ENCODE measurements at places on chromosomes 2 and 18.

DNA sequence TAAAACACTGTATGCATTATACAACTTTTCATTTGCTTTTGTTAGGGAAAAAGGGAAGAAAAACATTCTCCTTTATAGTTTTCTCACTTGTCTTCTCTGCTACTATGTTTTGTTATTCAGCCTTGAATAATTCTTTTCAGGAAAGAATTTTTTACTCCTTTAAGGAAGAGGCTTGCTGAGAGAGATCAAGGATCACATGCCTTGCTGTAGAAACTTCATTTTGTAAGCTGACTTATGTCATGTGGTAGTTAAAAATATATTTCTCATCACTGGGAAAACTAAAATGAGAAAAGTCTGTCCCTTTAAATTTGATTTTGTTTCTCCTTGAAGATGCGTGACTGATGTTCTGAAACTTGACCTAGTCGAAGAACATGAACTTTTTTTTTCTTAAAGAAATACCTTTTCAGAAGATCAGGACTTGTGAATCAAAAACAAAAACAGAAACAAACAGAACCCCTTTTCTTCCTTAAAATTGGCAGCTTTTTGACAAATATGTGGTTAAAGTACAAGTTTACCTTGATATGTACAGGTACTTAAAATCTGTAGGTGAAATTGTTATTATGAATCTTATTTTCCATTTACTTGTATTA lies 145.1 kb downstream of the COMMD1 start:
- DNase-seq: no peak

DNA sequence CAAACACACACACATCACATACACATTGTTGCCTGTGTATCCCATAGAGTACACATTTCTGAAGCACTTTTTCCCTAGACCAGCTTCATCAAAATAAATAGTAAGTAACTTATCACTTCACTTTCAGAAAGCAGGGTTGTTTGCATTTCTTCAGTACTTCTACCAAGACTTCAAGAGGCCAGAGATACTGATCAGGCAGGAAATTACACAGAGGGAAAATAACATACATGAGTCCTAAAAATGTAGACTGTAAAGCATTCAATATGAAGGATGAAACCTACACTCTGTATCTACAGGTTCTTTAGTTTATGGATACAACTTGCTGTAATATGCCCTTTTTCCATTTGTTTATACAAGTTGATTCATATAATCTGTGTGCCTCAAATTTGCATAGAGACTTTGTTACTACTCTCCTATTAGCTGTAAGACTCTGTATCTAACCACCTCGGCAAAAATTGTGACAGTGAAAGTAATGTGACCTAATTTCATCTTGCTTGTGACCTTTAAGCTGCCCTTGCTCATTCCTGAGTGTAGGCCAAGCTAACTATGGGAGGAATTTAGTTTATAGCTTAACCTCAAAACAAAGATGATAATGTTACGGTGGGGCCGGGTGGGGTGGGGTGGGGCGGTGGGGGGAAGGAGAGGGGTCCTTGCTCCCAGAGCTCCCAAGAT lies 228.9 kb upstream of the SPOPL start:
- DNase-seq: no peak

- DNase-seq: no peak
Measured at GRCh38 chr2:233466991-233467603, 99.5 kb downstream of the USP40 start.

DNA sequence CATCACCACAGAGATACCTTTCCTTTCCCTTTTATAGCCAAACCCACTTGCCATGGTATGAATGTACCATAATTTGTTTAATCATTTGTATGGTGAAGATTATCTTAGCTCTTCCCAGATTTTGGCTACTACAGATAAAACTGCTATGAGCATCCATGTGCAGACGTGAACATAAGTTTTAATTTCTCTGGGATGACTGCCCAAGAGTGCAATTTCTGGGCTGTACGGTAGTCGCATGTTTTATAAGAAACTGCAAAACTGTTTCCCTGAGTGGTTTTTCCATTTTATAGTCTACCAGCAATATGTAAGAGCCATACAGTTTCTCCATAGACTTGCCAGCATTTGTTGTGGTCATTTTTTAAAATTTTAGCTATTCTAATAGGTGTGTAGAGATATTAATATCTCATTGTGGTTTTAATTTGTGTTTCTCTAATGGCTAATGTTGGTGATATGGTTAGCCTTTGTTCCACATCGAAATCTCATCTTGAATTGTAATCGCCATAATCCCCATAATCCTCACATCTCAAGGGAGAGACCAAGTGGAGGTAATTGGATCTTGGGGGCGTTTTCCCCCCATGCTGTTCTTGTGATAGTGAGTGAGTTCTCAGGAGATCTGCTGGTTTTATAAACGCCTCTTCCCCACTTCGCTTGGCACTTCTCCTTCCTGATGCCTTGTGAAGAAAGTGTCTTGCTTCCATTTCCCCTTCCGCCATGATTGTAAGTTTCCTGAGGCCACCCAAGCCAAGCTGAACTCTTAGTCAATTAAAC lies 628.5 kb upstream of the KLHL29 start:
- DNase-seq: no peak

DNA sequence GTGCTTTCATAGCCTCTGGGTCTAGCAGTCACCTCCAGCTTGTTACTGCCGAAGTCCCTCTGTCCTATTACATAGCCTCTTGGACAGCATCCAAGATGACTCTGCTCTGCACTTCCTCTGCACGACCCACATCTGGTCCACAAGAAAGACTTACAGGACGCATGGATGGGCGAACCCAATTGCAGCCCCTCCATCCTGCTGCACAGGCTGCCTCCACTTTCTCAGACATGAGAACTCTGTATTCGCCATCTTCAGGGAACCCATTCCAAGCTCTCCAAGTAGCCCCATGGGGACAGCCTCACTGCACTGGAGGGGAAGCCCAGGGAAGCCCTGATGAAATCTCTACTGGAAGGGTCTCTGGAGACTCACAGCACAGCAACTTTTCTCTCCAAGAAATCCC lies 172.1 kb downstream of the GFPT1 start:
- no peak for DNase-seq

DNA sequence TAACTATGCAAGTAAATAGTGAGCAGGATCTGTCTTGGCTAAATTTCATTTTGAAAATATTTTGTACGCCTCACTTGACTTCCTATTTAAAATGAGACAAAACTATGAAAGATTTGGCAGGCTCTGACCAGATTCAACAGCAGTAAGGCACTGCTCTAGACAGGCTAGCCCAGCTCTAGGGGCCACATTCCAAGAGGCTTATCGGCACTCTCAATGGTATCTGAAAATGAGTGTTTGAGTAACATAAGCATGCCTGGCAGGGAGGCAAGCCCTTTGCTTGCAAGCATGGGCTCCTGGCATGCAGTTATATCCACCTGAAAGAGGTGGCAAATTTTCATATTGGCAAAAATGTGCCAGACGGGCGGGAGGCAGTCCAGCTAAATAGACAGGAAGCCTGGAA lies 10.5 kb downstream of the CAPN13 start:
- DNase-seq: no peak

DNA sequence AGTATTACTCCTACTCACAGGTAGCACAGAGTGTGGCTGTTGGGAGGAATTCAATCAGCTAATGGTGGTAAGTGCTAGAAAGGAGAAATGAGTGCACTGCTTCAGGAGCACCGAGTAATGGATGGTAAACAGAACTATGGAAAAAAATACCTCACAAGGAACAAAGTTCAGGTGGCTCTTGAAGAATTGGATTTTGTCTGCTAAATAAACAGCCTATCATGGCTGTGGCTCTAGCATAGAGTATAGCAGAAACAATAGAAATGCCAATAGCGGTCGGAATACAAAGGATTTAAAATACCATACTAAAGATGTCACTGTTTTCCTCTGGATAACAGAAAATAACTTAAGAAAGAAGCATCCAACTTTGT lies 482.5 kb downstream of the NUP35 start:
- no peak for DNase-seq

DNA sequence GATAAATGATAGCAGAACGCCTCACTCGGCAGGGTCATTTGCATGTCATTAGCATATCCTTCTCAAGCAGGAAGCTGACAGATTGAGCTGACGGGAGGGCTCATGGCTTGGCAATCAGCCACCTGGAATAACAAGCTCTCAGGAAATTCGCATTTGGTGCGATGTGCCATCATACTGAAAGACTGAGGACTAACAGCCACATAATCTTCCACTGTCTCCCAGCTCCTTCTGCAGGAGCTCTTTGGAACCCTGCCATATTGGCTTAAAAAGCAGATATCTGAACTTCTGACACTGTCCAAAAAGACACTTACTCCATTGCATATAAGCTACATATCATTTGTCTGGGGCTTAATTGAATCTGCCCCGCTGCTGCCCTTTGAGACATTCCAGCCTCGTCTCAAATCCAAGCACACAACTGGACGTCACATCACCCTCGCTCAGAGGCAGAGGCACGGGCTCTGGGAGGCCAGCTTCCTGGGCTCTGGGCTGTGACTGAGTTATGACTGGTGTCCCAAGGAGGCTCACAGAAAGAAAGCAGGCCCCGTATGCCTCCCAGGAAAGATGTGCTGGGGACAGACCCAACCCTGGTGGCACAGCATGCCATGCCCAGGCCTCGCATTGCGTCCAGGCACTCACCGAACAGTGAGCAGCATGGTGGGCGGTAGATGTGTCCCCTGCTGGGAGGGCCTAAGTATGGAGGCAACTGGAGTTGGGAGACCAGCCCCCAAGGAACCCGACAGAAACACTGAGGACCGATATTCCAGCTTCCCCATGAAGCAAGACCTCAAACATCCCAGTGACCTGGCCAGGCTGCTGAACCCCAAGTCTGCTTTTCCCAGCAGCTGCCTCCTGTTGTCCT lies 228.0 kb downstream of the ATAD2B start:
- no peak for DNase-seq

DNA sequence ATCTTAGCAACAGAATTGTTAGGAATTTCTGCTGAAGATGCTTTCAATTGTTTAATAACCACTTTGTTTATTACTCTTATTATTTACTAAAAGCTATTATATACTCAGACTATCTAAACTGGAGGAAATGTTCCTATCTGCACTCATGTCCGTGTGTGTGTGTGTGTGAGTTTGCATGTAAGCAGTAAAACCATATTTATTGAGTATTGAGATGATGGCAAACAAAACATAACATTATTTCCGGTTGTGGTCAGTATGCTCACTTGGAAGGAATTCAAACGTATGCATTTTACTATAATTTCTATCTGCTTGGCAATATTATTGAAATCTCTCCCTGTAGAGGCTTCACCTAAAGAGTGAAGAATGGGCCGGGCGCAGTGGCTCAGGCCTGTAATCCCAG lies 43.0 kb upstream of the ZNF804A start:
- DNase-seq: no peak

- DNase-seq: no peak
Measured at GRCh38 chr2:47226132-47226922, 71.2 kb upstream of the STPG4 start.

GRCh38 chr2:222833410-222833809 lies 27.4 kb upstream of the ACSL3 start:
- no peak for DNase-seq
